ENCODE measurements at places on chromosomes 13 and 19.

GRCh38 chr13:28707629-28708427, 10.9 kb downstream of the SLC46A3 start:
- DNase-seq, result peak; percentile 45

DNA sequence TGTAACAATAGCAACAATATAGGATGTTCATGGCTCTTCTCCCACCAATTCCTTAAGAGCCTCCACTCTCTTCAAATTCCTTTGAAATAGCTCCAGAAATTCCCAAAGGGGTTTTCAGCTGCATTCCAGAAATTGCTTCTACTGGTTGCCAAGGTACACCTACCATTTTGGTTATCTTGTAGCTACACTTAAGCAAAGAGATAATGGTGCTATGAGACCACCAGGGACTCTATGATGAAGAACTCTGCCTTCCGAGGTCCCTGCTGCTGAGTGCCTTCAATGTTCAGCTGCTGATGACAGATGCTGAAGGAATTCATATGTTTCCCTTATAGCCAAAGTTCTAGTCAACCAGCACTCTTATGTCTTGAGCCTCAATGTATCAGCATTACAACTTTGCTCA, 78.4 kb downstream of the POU4F1 start:
- DNase-seq, result no peak

GRCh38 chr19:49224879-49225278, 67.3 kb downstream of the TRPM4 start:
- peak; percentile 17 for DNase-seq

- DNase-seq, result no peak
Measured at GRCh38 chr19:28396287-28396831, 816.6 kb downstream of the UQCRFS1 start.

DNA sequence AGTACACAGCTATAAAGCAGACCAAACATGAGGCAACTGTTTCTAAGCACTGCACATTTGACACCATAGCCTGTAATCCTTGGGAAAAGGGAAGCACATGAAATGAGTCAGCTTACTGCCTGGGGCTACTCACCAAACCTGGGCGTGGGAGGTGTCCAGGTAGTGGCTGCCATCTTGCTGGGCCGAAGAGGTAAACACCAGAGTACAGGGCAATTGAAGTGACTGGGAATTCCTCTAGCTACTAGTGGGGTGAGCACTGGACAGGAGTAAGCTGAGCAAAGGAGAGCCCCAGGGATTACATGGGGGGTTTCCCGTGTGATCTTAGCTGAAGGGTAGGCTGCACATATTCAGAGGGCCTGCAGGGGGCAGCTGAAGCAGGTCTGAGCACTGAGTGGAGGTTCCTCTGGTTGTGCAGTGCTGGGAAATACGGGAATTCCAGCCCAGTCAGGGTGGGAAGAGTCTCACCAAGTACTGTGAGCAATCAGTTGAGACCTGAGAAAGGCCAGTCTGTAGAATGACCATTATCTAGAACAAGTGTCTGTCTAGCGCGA, 140.5 kb downstream of the SLC7A1 start:
- peak; percentile 11 for DNase-seq

DNA sequence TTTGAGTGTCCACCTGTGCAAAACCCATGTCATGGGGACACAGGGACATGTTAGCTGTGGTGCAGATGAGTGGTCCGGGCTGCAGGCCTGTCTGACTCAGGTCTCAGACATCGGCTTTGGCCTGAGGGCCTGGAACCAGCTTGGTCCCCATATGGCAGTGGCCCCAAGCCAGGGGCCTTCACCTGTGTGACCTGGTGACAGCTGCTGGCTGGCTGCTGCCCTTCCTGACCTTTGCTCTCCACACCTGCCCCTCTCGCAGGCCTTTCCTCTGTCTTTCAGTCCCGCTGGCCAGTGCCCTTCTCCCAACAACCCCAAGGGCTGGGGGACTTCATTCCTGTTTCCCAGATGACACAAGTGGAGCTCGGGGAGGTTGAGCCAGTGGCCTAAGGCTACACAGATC, 22.9 kb upstream of the LDLR start:
- no peak for DNase-seq

DNA sequence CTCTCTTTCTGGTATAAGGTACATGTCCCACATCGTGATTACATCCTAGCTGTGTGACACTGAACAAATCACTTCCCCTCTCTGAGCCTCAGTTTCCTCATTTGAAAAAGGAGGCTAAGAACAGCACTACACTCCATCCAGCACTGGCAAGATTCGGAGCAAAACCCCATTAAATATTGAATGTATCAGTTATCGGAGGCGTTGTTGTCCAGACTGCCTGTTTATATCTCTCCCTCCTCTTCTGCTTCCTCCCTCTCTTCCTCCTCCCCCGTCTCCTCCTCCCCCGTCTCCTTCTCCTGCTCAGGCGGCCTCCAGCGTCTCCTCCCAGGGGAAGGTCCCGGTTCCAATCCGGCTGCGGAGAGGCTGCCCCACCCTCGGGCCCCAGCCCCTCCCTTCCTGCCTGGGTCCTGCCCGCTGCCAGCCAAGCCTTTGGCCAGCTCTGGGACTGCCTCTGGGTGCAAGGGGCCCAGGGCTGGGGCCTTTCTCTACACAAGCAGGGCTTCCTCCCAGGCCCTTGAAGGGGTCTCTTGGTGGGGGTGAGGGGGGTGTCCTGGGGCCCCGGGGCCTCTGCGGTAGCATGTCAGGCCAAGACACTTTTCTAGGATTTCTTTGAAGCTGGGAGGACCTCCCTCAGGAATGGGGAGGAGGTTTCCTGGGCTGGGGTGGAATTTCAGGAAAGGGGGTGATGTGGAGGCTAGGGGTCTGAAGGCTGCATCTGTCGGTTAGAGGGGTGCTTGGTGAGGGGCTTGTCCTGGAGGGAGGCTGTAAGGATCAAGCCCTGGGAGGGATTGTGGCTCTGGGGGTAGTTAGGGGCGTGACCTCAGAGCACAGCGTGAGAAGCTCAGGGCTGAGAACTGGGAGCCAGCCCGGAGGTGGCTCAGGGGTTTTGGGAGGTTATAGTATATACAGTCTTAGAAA, 1.9 kb downstream of the RRAS start:
- DNase-seq, result peak; percentile 90

DNA sequence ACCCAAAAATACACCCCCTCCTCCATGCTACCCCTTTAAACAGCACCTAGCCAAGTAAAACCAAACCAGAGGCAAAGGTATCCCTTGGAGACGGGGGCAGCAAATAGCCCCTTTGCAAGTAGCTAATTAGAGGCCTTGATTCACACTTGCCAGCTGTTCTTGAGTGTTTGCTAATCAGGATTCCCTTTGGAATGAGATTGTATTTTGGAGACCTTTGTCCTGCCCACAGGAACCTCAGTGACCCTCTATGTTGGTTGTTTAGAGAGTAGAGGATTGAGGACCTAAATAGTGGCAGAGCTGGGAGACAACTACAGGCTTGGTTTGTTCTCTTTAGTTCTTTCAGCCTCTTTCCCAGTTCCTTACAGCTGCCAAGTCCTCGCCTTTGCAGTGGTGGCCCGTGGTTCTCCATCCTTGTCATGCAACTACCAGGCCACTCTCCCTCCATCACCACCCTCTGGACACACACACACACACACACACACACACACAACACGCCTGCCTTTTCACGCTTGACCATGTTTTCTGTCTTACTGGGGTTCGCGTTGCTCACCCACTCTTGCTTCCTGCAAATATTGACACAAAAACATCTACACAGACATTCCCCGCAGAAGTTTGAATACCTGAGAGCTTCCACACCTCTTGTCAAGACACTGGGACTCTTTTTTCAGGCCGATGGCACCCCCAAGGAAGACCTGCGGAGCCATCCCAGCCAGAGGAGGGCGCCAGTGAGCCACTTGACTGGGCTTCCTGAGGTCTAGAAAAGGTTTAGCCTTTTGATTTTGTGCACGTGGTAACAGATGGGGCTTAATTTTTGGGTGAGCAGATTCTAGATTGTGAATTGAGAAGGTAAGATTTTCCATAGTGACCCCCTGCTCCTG, 80.0 kb upstream of the GPR183 start:
- no peak for DNase-seq

DNA sequence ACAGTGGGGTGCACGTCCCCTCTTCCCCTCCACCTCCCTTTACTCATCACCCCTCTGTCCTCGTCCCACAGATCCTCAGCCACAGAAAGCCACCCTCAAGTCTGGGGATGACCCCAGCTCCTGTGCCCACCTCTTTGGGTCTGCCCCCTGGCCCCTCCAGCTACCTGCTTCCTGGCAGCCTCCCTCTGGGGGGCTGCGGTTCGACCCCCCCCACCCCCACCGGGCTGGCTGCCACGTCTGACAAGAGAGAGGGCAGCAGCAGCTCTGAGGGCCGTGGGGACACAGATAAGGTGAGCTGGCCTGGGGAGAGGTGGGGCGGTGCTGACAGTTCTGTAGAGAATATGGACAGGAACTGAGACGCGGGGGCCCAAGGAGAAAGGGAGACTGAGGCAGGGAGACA, 11.1 kb downstream of the IRF3 start:
- DNase-seq, result no peak

DNA sequence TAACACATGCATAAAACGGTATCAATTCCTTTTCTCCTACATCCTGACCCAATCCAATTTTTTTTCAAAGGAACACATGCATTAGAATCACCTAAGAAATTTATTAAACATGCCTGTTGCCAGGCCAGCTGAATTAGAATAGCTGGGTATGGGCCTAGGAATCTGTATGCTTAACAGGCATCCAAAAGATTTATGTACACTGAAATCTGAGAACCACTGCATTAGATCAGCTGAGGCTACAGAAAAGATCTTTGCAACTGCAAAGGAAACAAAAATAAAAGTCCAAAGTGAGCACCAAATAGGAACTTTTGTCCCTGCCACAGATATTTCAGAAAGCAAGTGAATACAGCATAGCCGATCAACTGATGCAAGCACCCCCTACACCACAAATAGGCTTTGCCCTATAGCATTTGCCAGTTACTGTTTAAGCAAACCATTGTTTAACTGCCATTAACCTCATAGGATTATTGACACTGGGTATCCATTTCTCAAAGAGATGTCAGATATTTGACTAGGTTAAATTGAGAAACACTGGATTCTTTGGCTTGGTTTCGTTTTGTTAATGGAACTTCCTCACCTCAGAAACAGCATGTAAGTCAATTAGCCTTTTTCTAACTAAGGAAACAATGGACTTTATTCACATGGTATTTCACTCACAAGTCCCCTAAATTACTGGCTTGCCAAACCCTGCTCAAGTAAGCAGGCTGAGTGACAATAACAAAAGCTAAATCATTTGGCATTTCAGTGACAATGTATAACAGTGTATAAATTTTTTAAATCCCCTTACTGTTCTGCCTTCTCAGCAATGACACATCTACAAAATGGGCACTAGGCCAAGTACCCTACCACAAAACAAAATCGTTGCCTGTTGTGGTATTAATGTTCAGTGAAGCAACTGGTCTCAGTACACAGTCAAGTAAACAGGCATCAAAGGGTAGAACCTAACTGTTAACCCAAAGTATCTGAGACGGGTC, 67.8 kb downstream of the SUCLA2 start:
- DNase-seq, result no peak

GRCh38 chr19:6061376-6062130, 48.7 kb downstream of the RFX2 start:
- no peak for DNase-seq

- DNase-seq, result no peak
Measured at GRCh38 chr13:30151388-30151787, 156.0 kb downstream of the KATNAL1 start.

DNA sequence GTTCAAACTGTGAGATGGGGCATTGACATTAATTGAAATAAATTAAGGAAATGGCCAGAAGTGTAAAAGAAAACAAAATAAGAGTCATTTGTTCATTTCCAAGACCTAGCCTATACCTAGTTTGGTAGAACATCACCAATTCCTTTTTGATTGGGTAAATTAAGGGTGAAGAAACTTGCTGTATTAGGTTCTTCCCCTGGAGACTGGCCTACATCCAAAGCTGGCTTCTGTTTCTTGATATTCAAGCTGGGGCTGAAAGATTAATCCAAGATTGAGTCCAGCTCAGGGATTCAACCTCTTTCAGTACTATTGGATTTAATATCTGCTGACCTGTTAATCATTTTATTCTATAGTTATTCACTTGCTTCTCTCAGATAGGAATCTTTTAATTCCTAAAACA, 183.2 kb downstream of the GPC6 start:
- no peak for DNase-seq

DNA sequence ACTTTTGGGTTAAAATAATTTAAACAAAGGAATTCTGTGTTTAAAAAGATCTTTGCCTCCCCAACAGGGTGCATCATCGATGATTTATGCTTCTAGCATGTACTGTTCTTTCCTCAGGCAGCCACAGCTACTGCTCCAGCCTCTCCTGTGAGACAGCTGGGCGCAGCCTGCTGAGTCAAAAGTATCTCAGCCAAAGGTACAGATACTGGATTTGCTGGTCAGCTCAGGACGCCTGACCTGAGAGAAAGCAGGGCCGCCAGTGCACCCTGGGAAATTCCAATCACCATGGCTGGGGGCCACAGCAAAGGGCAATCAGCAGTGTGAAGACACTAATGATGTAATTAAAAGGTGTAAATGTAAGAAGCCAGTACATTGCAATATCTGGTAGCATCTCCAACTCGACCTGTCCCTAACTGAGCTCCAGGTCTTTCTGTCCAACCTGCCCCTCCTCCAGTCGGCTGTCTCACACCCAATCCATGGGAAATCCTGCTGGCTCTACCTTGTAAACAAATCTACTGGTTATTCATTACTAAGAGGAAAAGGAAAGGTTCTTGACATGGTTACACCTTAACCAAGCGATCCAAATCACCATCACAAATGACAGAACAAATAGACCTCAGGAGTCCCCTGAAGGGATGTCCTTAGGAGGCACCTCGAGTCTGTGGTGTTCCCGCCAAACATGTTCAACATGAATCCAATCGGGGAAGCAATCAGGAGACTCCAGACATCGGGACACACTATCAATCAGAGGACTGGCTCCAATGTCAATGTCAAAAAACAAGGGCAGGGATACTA, 7.3 kb downstream of the OPA3 start:
- DNase-seq, result peak; percentile 97

DNA sequence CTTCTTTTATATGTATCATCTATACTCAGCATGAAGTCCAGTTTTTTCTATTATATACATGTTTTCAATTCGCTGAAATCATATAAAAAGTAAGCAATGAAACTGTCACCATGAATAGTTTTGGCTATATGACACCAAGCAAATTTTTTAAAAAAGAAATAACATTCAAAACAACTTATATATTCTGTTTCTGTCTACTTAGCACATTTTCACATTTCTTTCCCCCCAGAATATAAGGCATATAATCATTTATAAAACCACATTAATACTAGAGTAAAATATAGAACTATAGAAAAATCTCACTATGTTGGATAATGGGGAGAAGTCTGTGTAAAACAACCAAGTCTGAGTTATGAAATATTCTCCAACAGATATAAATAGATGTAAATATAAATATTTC, 33.1 kb downstream of the POSTN start:
- no peak for DNase-seq
